A673 (cell line): ENCODE measurements at places on chromosomes 11 and 22.

DNA sequence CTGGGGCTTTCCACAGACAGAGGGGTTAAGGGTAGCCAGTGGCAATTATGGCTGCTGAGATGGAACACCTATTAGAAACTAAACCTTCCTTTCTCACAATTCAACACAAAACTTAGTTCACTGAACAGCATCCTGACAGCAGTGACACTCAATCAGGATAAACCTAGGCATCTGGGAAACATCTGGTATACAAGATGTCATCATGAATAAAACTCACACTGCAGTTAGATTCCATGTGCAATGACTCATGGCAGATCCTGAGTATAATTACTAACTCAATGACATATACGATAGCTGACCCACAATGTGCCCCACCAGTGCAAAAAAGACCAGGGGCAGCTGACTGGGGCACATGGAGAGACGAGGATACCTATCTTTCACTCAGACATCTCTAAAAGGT, 17.7 kb downstream of the RBFOX2 start:
- peak; percentile 63 for DNase-seq

- peak; percentile 67 for DNase-seq
These were observed at the start of gene BTG4 for GRCh38 chr11:111512296-111513239. BTG4 (minus strand) TSS chr11:111512386; CDS start chr11:111498776, 13,610 bp downstream.

- no peak for DNase-seq
These were observed 162.8 kb upstream of the SNX19 start for GRCh38 chr11:131079036-131079435.

DNA sequence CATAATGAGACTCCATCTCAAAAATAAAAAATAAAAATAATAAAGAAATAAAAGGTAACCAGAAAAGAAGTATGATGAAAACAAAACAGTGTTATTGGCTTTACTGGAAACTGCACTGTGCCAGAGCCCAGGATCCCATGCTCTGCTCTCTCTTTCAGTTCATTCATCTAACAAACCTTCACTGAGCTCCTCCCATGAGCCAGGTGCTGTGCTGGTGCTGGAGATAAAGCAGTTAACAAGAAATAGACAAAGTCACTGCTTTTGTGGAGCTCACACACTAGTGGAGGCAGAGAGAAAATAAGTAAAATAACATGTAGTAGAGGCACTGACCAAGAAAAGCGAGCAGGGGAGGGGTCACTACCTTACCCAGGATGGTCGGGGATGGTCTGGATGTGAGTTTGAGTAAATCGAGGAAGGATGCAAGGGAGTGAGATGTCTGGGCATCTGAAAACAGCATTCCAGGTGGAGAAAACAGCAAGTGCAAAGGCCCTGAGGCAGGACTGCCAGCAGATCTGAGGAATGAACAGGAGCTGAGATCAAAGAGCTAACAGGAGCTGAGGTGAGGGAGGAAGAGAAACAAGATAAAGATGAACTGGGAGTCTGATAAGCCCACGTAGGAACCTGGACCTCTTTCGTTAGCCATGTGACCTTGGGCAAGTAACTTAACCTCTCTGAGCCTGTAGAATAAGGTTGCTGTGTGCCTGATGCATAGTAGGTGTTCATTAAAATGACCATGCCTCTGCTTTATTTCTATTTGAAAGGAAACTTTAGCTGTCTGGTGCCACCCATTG, 31.3 kb upstream of the CD82 start:
- DNase-seq = no peak

DNA sequence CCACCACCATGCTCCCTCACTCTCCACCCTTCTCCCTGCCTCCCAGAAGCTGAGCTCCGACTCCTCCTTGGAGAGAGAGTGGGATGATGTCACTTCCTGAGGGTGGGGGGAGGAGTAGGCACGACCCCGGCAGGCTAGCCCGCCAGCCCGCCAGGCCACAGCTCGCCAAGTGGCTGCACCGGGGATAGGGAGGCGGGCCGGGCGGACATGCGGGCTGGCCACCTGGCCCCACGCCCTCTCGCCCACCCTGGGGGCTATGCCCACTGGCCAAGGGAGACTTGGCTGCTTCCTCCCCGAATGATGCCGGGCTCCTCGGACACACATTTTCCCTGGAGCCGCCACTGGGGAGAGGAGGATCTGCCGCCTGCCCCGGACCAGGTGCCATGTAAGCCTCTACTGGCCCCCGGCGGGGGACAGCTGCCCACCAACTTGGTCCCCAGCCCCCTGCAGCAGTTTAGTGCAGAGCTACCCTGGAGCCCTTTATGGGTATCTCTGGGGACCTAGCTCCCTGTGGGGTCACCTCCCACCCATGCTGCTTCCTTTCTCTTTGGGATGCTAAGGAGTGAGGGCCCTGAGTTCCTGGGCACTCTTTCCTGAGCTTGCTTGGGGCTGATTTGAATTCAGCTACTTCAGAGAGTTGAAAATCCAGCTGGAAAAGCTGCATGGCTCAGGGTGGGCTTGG, 33.7 kb upstream of the MYRF start:
- DNase-seq = peak; percentile 92

DNA sequence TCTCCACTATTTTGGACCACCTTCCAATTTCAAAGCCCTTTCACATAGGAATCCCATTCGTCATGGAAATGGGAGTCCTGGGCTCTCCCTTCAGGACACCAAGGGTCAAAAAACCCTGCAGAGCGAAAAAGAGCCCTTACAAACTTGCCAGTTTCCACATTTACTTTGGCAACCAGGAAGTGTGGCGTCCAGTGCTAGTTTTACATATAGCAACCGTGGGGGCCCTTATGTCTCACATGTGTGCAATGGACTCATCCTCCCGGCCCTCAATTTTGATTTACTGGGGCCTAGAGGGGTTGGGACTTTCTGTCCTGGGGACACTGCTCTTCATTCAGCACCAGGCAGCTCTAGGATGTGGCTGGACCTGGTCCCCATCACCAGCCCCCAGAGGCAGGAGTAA, 33.7 kb downstream of the DAGLA start:
- DNase-seq = no peak

DNA sequence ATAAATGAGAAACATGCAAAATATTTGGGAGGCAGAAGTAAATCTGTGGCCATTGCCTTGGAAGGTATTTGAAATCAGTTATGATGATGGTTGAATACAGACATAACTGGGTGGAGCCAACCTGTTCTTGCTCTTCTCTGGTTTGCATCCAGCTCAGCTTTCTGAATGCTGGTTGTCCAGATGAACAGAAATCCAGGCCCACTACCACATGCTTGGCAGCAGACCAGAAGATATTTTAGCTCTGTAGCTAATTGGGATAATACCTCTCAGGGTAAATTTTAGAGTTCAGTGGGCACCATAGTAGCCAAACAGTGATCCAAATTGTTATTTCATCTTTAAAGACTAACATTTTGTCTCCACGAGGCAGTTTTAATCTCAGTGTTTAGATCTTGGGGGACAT, 308.3 kb downstream of the RAB38 start:
- DNase-seq = no peak

DNA sequence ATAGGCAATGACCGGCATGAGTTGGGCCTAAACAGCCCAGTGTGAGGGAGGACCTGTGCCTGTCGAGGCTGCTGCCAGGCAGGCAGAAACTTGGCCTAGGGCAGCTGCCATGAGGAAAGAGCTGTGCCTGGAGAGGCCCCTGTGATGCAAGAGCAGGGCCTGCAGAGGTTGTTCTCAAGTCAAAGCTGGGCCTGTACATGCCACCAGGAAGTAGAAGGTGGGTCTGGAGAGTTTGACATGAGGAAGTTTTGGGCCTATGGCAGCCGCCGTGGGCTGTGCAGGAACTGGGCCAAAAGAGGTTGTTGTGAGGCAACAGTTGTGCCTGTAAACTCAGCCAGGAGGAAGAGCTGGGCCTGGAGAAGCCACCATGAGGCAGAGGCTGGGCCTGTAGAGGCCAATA, 43.2 kb downstream of the OR4C45 start:
- no peak for DNase-seq

DNA sequence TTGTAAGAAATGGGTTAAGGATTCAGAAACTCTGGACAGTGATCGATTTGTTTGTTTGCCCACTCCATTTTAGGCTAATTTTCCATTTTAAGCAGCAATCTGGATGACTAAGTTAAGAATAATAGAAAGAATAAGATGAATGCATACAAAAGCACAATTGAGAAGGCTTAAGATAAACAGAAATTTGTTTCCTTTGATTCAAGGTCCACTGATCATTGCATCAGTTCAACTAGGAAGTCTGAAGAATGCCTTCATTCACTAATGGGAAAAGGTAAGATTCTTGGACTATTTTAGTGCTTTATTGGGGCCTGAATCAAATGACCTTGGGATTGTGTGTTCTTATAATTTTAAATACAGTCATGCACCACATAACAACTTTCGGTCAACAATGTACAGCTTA, 140.8 kb downstream of the CADM1 start:
- no peak for DNase-seq

GRCh38 chr11:128453444-128454336, 133.7 kb downstream of the ETS1 start:
- no peak for DNase-seq

DNA sequence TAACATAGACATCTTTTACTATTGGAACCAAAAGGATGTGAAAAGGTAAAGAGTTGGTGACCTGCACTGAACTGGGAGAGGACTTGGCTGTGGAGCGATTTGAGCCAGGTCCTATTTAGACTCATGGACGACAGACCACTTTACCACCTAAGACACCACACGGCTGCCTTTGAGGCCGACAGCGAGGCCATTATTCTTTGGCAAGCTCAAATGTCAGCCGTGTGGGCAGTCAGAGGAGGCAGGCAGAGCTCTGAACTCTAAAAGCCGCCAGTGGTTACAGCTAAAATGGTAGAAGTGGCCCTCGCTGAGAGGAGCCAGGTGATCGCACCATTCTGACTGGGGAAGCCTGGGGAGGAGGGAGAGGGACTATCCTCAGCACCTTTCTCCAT, 50.5 kb downstream of the SCUBE1 start:
- no peak for DNase-seq

DNA sequence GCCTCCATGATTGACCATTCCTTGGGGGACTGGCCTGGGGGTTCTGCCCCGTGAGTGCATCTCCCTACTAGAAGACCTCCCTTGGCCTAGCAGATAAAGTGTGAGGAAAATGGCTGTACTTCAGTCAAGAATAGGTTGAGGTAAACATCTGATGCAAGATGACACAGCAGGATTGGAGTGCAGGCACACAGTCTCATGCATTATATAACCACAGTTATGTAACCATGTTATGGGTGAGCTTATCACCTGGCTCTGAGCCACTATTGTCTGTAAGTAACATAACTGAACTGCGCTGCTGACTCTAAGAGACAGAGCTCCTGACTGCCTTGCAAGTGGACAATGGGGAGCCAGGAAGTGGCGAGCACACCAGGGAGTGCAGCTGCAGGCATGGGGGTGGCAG, 378.7 kb upstream of the ANO5 start:
- peak; percentile 25 for DNase-seq

- peak; percentile 35 for DNase-seq
These were observed 16.5 kb upstream of the SHISAL1 start for GRCh38 chr22:44329179-44329796.

- DNase-seq = no peak
These were observed 948.2 kb downstream of the NTM start for GRCh38 chr11:132318421-132319157.

DNA sequence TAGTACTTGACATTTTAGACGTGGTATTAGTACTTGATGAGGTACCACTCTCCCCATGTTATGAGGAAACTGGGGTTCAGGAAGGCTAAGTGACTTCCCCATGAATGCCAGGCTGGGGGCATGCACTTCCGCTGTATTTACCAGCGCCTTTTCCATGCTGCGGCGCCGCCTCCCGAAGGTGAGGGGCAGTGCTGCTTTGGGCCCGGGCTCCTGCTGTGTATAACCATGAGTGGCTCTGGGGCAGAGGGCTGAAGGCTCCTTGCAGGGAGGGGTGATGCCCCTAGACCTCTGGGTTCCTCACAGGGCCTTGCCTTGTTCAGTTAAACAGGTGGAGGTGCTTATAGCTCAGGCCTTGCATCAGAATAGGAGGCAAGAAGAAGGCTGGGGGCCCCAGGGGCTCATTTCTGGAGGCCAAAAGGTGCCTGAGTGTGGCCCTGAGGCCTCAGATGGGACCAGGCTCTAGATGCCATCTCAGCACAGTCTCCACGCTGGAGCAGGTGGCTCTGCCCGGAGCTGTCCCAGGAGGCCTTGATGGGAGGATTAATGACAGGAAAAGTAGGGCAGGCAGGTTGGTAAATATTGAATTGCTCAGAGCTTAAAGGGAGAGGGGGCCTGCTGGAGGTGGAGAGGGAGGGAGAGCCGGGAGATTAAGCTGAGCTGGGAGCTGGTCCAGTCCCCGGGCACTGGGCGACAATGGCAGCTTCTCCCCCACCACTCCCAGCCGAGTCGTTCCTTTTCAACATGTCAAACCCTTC, 129.6 kb downstream of the CEP164 start:
- no peak for DNase-seq

- peak; percentile 34 for DNase-seq
These were observed 471 bp downstream of the RNF185 start for GRCh38 chr22:31160328-31160978.

GRCh38 chr11:99257131-99257530, 236.4 kb downstream of the CNTN5 start:
- DNase-seq = no peak

DNA sequence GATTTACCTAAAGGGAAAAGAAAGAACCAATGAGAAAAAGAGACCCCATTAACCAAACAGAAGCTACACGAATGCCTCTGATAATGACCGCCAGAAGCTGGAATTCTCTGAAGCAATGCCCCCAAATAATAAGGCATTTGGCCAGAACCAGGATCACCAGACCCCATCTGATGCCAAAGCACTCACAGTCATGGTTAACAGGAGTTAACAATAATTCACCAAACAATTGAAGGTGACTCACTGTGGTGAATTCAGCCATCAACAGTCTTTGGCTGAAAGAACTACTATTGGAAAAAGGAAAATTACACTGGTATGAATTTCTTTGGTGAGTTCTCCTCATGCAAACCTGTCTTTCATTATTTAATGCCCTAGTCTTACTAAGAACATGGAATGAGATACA, 21.9 kb upstream of the NFRKB start:
- no peak for DNase-seq

DNA sequence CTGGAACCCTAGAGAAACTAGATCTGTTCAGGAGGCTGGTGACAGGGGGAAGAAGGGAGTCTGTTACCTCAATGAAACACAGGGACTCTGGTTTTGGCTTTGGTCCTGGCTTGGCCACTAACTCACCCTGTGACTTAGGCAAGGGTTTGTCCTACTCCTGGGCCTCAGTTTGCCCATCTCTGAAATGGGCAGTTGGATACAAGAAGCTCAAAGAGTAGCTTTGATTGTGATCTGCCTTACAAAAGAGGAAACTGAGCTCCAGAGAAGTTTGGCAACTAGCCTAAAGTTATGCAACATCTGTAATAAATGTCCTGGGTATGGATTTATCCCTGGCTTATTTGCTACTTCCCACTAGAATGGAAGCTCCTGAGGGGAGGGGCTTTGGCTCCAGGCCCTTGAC, 24.0 kb upstream of the LMO1 start:
- DNase-seq = no peak

DNA sequence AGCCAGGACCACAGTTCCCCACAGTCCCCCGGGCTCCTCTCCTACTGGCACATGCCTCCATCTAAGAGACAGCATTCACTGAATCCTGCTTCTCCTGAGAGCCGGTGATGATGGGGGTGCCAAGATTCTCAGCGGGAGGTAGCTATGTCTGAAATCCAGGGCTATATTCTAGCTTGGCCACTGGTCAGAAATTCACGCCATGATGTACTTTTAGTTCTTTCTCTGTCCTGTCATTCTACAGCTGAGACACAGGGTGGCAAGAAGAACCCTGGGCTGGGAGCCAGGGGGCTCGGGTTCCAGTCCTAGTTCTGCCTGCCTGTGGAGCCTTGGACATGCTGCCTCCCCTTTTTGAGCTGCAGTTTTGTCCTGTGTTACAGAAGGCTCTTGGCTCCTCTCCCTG, 59.2 kb upstream of the PHOX2A start:
- peak; percentile 29 for DNase-seq
